Left lung (tissue), 14 donors: ENCODE measurements at places on chromosomes 6 and 20. TPM values are rescaled to one million over a fixed set of nuclear protein-coding genes. Genes with fewer than 3 reads are reported as not detected.

DNA sequence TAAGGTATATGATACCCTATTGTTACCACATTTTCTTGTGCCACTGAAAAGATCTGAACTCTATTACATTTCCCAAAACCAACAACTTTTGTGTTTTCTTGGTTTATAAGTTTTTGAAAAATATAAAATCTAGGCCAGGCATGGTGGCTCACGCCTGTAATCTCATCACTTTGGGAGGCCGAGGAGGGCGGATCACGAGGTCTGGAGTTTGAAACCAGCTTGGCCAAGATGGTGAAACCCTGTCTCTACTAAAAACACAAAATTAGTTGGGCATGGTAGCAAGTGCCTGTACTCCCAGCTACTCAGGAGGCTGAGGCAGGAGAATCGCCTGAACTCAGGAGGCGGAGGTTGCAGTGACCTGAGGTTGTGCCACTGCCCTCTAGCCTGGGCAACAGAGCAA lies 34.3 kb downstream of the SAMHD1 start:
- no peak for DNase-seq

- DNase-seq, result no peak
Measured at GRCh38 chr6:168032005-168032760, 34.7 kb downstream of the KIF25 start.

GRCh38 chr6:170572704-170573466 lies 11.6 kb downstream of the PDCD2 start:
- DNase-seq, result no peak

GRCh38 chr20:58458342-58459057 lies 56.7 kb downstream of the APCDD1L start:
- DNase-seq, result no peak

DNA sequence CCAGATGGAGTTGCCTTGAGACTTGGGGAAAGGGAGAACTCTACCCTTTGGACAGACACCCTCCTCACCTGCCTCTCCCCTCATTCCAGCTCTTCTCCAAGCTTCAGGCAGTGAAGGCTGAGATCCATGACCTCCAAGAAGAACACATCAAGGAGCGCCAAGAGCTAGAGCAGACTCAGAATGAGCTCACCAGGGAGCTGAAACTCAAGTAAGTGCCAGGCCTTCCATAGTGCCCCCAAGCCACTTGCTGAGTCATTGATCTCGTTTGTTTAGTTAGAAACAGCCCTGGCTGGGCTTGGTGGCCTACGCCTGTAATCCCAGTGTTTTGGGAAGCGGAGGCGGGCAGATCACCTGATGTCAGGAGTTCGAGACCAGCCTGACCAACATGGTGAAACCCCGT lies 39.2 kb downstream of the KIF3B start:
- DNase-seq, result no peak

DNA sequence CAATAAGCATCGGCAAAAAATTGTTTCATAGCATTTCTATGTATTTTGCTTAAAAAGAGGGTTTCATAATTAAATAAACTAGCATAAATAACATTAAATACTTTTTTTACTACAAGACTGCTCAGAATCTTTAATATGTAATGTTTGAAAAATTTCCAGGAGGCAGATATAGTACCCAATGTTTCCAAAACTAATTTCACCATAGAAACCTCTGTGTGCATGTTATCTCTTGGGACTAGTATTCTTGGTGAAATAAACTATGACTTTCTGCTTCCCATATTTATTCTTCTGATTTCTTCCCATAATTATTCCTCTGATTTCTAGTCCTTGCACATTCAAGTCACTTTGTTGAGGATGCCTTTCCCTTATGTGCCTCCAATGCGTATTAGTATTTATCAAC lies 94.5 kb downstream of the PTPRK start:
- DNase-seq, result no peak

DNA sequence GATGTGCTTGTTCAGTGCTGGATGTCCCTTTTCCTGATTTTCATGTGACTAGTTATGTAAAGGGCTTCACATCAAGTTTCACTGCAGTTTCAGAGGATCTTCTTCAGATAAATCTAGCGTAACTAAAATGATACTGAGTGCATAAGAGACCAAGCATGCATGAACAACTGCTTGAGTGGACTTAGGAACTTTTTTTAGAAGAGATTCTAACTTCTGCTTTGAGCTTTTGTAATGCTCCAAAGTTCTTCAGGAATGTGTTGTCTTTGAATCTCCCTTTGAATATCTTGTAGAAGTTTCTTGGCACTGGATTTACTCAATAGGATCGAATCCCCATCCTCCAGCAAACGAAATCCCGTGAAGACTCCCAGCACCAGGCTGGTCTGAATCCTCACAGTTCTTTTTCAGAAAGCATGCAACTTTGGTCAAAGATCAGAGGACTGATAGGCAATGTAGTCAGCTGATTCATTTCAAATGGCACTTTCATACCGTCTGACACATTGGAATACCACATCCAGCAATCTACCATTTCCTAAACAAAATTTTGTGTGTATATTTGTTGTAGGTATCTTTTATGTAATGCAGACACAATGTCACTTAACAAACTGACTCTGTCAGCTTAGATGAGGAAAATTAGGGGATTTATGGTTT lies 33.2 kb downstream of the ENPP1 start:
- no peak for DNase-seq

MTHFD1L gene
- 16.6 TPM for polyA plus RNA-seq

SMLR1 gene
- polyA plus RNA-seq, result 0.13 TPM

DNA sequence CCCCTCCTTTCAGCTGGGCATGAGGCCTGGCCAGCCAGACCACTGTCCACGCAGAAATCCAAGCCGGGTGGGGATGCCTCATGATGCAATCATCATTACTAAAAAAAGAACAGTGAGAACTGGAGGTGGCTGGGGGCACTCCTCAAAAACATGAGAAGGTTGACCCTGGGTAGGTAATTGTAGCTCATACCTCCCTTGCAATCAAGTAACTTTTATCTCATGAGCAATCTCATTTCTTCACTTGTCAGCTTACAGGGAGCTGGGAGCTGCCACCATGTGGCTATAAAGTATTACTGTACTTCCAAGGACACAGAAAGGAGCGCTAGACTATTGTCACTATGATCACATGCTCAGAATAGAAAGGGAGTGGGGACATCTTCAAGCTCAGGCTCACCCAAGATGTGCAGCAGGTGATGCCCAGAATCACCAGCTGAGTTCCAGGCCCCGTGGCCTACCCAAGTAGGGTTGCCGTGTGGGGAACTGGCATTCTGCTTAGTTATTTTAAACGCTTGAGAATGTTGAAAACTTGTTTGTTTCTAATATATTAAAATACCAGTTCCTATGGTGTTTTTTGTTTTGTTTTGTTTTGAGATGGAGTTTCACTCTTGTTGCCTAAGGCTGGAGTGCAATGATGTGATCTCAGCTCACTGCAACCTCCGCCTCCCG lies 3.0 kb upstream of the CDH26 start:
- no peak for DNase-seq

ENPP1 gene
- polyA plus RNA-seq, result 2.3 TPM

DNA sequence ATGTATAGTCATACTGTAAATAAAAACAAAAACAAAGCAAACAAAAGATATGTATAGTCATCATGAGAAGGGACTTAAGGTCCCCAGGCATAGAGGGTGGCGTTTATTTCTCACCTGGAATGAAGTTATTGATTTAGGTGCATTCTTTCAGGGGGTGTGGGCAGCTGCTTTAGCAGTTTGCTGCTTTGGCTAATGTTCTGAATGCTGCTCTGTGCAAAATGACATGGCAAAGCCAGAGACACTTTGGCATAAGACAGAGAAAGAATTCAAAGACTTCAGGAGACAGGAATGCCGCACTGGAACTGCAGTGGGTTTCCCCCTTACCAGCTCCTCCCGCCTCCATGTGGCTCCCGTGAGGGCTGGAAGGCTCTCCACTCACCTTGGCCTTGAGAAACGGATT lies 36.4 kb upstream of the NELFCD start:
- no peak for DNase-seq

DNA sequence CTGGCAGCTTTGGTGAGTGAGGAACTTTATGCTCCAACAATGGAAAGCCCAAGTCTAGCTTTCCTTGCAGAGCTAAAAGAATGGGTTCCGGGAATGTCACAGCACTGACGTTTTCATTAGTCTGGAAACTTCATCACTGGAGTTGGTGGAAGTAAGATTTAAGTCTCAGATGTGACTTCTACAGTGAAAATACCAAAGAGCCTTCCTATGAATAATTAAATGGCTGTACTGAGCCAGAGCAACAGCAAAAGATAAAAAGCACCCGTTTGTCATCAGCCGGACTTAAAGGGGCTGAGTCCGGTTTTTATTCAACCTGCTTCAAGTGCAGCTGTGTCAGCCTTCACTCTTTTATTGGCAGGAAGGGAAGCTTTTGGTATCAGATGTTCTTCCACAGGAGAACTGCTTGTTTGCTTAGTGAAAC lies 46.5 kb upstream of the SHLD1 start:
- no peak for DNase-seq

DNA sequence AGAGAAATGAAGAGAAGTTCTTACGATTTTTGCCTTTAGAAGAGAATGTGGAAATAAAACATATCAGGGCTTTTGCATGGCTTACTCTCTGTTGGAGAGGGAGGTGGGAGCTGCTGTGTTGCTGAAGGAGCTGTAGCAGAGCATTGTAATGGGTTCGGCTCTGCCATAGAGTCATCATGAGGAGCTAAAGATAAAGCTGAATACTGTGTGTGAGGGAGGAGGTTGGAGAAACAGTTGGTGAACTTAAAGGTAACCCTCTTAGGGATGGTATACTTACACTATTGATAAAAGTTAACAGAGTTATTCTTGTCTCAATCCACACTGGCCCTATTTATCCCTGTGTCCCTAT lies 34.8 kb downstream of the CTNNBL1 start:
- DNase-seq, result no peak

GRCh38 chr6:22141241-22141745 lies 155.5 kb downstream of the PRL start:
- DNase-seq, result no peak

ESR1 gene
- 1.9 TPM for polyA plus RNA-seq

SAMD10 gene
- polyA plus RNA-seq, result 10.5 TPM

SLC35D3 gene
- polyA plus RNA-seq, result 2.0 TPM

GRCh38 chr6:89989742-89990141 lies 95.5 kb downstream of the GJA10 start:
- DNase-seq, result no peak

GRCh38 chr20:858011-858410 lies 24.5 kb downstream of the FAM110A start:
- DNase-seq, result no peak

DNA sequence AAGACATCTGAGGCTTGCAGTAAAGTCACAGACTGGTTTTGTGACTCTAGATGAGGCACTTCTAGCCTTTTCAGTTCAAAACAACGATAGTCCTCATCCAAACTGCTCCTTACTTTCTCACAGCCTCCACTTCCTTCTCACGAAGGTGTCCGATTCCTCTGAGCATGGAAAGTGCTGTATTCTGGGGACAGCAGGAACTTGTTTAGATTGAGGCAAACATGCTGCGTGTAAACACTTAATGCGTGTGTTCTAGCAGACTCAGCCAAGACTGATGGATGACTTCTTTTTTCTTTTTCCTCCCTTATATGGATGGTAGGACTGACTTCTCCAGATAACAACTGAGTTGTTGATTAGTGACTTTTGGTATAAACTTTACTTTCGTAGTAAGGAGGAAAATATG lies 80.2 kb upstream of the PRDM1 start:
- DNase-seq, result no peak

- DNase-seq, result no peak
Measured at GRCh38 chr6:43840490-43841218, 70.6 kb downstream of the VEGFA start.

DNA sequence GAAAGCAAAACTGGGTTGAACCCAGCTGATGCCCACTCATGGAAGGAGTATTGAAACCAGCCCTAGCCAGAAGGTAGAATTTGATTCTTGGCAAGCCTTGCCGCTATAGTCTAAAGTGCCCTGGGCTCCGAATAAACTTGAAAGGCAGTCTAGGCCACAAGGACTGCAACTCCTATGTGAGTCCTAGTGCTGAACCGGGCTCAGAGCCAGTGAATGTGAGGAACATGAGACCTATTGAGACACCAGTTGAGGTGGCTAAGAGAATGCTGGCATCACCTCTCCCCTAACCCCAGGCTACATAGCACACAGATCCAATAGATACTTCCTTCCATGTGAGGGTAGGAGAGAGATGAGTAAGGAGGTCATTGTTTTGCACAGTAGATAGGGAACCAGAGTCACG lies 3.5 kb upstream of the DEFB110 start:
- no peak for DNase-seq

DNA sequence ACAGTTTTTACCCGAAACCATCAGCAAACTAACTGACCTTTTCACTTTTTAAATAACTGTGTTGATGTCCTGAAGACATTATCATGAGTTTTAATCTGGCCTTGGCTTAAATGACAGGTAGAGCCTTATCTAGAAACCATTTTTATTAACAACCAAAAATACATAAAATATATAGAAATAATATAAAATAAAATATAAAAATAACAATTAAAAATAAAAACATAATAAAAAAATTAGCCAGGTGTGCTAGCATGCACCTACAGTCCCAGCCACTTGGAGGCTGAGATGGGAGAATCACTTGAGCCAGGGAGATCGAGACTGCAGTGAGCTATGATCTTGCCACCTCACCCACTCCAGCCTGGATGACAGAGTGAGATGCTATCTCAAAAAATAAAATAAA lies 21.6 kb downstream of the HMGN3 start:
- DNase-seq, result no peak

DSP gene
- 54.8 TPM for polyA plus RNA-seq

- DNase-seq, result peak; percentile 17
Measured at GRCh38 chr6:51855310-51856082, 231.9 kb downstream of the PKHD1 start.

DNA sequence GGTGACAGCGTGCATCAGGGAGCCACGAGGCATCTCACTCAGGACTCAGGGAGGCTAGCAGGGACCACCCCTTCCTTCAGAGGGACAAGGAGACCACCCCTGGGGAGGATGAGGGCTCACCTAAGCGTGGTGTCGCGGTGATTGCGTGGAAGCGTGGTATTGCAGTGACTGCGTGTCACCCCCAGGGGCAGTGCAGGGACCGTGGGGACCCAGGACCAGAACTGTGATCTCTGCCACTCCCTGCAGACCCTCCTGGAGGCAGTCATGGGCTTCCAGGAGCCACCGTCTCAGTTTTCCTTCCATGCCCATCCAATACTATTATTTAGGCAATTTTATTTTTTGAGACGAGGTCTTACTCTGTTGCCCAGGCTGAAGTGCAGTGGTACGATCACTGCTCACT lies 147.1 kb downstream of the TAF4 start:
- DNase-seq, result no peak

ACSS1 gene
- 41.9 TPM for polyA plus RNA-seq

- DNase-seq, result no peak
Measured at GRCh38 chr6:169451065-169451838, 197.6 kb upstream of the THBS2 start.

DNA sequence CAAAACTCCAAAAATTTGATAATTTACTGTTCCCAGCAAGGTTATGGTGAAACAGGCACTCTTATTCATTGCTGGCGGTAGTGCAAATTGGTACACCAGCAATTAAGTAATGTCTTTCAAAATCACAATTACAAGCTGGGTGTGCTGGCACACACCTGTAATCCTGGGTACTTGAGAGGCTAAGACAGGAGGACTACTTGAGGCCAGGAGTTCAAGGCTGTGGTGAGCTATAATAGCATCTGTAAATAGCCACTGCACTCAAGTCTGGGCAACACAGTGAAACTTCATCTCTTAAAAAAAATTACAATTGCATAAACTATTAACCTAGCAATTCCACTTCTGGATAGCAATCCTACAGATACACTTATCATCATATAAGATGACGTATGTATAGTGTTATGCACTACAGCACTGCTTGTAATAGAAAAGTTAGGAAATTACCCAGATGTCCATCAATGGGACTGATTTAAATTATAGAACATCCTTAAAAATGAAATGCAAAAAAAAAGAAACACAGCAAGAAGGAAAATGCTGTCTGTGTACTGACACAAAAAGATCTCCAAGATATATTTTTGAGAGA lies 31.4 kb downstream of the NCOA6 start:
- no peak for DNase-seq
